Liver (tissue), 10 donors: ENCODE measurements at places on chromosomes 7 and 10.
A peak's percentile ranks its signal among the peaks of the same experiment; 100 is the strongest.

- no peak for DNase-seq
These were observed 138.2 kb downstream of the ADAM12 start for GRCh38 chr10:126250045-126250444.

DNA sequence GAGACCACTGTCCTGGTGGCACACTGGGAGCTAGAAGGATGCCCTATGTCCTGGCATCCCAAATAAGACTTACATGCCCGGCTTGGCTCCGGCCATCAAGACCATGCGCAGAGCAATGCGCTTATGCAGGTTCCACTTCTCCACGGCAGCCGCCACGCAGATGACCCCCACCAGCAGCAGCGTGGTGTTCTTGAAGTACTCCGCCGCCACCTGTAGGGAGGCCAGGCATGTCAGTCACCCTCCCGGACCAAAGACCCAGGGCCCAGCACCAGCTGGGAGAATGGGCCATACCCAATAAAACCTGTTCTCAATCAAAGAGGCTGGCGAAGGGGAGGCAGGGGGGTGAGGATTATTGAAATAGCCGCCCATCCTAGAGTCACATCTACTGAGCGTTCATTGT is 19.9 kb downstream of the SLC13A4 start:
- DNase-seq = no peak

- no peak for DNase-seq
These were observed 30.2 kb downstream of the PTPRE start for GRCh38 chr10:127937069-127937468.

GRCh38 chr10:65394502-65395297 is 1531.1 kb upstream of the LRRTM3 start:
- no peak for DNase-seq

GRCh38 chr7:18780266-18780665 is 284.7 kb downstream of the HDAC9 start:
- DNase-seq = no peak

GRCh38 chr10:108465871-108466641 is 1301.5 kb upstream of the SORCS1 start:
- DNase-seq = peak; percentile 67
